Skin of body (tissue), 3 donors: ENCODE measurements at places on chromosomes 5 and 9. TPM values are rescaled to one million over a fixed set of nuclear protein-coding genes. Genes with fewer than 3 reads are reported as not detected.
A peak's percentile ranks its signal among the peaks of the same experiment; 100 is the strongest.

DNA sequence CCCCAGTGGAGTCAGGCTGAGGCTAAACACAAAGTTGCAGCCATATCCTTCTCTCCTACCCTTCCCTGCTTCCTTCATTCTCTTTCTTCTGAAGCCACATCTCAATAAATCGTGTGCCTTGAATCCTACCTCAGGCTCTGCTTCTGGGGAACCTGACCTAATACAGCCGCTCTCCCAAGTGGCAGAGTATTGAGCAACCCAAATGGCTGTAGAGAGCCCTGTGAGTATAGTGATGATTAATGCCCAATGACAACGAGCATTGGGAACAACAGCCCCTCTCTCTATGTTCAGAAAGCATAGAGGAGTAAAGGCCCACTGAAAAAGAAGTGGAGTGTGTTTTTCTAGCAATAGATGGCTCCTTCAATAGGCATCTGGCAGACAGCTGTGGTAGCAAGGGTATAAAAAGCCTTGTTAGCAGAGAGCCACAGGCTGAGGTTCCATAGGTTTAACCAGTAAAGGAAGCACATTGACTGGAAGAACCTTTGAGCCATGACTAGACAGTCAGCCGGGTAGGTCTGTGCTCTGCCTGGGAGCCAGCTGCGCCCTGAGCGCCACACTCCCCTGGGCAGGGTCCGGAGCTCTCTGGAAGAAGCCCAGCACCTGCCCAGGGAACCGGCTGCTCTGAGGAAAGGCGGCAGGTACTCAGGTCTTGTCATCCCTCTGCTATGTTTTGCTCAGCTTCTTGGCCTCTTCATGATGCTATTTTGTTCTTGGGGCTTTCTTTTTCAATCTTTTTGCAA lies 22.6 kb upstream of the HSPA9 start:
- DNase-seq: no peak

- DNase-seq: no peak
These were observed 8.4 kb downstream of the RACK1 start for GRCh38 chr5:181235323-181235688.

GRCh38 chr5:39843767-39844166 lies 419.0 kb upstream of the DAB2 start:
- DNase-seq: no peak

- DNase-seq: no peak
These were observed 103.3 kb upstream of the BOD1 start for GRCh38 chr5:173719731-173720082.

DNA sequence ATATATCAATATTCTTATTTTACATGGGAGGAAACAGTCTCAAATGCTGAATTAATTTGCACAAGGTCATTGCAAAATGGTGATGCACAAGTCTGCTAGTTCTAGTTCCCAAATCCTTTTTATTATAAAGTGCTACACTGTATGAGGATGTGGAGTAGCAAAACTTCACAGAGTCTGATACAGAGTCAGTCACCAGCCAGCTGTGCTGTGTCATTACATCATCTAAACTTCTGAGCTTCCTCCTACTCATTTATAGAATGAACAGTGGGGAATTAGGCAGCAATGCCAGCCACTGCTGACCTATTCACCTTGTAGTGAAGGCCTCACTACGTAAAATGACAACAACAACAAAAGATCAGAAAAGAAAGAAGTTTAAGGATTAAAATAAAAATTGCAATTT lies 357.8 kb downstream of the TMEM167A start:
- DNase-seq: peak; percentile 20

DNA sequence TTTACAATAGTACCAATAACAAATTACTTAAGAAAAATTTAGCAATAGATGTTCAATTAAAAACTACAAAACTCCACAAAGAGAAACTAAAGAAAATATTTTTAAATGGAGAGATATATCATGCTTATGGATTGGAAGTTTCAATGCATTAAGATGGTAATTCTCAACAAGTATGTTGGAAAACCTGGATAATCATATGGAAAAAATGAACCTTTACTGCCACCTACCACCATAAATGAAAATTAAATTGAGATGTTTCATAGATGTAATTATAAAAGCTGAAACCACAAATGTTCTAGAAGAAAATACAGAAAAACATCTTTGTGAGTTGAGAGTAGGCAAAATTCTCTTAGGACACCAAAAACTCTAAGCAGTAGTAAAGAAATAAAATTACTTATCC lies 121.7 kb downstream of the ANKRD18B start:
- no peak for DNase-seq

DNA sequence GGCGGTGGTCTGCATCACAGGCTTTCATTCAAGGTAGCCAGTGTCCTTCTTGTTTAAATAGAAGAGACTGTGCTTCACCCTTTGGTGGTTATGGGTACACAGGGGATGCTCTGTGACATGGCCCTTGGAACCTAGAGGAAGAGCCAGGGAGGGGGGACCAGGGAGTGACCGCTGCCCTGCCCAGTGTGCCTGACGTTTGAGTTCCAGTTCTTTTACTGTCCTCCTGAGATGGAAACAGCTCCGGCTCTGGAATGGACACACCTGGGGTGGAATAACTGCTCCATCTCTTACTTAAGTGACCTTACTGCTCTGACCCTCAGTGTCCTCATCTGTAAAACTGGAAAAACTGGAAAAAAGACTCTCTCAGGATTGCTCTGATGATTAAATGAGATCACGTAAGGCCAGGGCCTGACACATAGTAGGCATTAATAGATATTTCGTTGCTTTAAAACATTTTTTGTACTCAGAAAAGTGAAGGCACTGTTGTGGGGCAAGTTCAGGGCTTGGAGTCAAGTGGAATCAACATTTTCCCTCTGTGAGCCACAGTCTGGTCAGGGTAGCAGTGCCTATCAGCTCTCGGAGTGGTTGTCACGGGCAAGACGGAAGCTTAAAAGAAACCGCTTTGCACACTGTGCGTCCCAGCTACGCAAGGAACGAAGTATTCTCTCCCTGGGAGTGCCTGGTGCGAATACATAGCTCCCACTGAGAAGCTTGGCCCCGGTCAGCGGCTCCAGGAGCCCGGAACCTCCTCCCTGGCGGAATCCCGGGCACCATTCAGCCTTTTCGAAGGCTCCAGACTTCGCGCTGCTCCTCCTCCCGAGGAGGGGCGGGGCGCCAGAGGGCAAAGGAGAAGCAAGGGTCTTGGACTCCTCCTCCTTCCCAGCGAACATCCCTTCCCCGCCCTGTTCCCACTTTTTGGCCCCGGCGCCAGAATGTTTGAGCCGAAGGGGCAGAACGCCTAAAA lies 5.8 kb downstream of the POU4F3 start:
- DNase-seq: no peak

GRCh38 chr5:149644629-149645028 lies 63.3 kb downstream of the ARHGEF37 start:
- DNase-seq: no peak

DNA sequence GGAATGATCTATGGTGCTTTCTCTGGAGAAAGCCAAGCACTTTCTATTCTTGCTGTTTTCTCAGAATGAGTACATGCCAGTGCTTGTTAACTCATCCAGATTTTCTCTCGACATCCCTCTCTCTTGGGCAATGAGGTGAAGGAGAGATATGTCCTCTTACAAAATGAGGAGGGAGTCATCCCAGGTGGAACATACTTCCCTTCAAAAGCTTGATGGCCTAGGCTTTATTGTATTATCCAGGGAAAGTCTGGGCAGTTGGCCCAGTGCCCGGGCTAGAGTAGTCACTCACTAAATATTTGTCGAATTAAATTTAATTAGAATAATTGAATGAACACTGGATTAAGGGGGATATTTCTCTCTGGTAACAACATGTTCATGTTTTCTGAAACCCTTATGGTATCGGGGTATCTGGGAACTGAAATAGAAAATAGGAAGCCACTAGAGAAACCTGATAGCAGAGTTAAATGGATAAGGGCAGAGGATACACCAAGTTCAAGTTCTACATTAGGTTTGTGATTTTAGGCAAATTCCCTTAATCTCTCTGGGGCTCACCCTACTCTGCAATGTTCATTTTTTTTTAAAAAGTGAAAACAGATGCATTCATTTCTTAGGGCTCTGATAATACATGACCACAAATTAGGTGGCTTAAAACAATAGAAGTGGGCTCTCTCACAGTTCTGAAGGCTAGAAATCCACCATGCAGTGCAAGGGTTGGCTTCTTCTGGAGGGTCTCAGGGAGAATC lies 99.6 kb downstream of the LIFR start:
- DNase-seq: no peak

GRCh38 chr5:33905381-33905780 lies 13.6 kb upstream of the ADAMTS12 start:
- DNase-seq: no peak

- DNase-seq: no peak
These were observed 1355.5 kb downstream of the MAT2B start for GRCh38 chr5:164860896-164861295.

- DNase-seq: no peak
These were observed 83.9 kb upstream of the NIPBL start for GRCh38 chr5:36792560-36793180.

DNA sequence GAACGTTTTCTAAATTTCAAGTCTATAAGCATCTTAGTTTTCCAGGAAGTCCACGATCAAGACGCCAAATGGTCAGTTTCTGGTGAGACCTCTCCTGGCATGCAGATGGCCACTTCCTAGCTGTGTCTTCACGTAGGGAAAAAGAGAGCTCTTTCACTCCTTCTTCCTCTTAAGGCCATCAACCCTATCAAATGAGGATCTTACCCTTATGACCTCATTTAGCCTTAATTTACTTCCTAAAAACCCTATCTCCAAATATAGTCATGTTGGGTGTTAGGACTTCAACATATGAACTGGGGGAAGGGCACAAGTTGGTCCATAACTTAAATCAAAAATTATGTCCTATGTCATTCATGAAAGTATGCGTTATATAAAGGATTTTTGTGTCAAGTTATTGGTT lies 229.5 kb downstream of the ARL15 start:
- DNase-seq: no peak

GRCh38 chr5:98635656-98636055 lies 137.8 kb upstream of the RGMB start:
- DNase-seq: no peak

DNA sequence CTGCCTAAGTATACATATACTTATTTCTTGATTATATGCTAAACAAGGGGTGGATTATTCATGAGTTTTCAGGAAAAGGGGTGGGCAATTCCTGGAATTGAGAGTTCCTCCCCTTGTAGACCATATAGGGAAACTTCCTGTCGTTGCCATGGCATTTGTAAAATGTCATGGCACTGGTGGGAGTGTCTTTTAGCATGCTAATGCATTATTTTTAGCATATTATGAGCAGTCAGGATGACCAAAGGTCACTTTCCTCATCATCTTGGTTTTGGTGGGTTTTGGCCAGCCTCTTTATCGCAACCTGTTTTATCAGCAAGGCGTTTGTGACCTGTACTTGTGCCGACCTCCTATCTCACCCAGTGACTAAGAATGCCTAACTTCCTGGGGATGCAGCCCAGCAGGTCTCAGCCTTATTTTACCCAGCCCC lies 80.9 kb downstream of the ALDH7A1 start:
- no peak for DNase-seq

GRCh38 chr5:57072218-57072892 lies 101.5 kb upstream of the GPBP1 start:
- no peak for DNase-seq

GRCh38 chr9:134597041-134597913 lies 44.3 kb upstream of the COL5A1 start:
- DNase-seq: no peak

GRCh38 chr9:37324261-37324683 lies 98.2 kb upstream of the GRHPR start:
- peak; percentile 16 for DNase-seq

DNA sequence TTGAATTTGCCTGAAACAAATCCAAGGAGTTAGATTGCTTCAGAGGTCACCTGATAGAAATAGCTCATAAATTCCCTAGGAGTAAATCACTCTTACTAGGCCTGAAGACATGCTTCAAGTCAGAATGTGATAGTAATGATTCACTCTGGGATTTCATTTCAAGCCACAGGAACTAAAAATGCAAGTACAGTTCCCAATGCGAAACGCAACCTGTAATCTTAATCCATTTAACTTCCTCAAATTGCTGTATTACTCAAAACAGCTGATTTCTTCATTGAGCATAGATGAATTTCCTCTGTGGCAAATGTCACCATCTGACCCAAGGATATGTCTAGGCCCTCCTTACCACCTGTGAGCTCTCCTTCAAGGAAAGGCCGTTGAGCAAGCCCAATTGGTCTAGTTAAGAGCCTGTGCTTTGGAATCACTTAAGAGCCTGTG lies 32.1 kb upstream of the IL6ST start:
- DNase-seq: no peak

- DNase-seq: no peak
These were observed 46.6 kb downstream of the TMEM252 start for GRCh38 chr9:68493958-68494577.

DNA sequence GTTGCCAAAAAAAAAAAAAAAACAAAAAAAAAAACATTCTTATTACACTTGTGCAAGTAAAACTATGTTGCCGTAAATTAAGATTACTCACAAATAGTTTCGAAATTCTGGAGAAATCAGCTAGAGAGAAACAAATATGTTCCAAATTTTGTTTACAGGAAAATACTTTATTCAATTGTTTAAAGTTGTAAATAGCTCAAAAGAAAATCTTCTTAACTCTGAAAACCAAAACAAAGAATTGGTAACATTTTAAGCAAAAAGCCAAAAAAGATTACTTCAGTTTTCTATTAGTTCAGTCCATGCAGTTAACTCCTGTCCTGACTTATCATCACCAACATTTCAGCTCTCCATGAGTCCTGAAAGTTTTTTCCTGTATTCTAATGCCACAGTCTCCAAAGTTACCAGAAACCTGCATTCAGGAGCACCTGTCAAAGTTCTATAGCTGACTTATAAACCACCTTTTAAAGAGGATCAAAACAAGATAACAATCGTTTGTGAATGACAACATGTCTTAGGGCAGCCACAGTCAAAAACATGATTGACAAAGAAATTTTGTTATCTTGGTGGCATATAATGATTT lies 194.1 kb downstream of the RANBP17 start:
- DNase-seq: no peak

The SPINK6 gene
- not detected for total RNA-seq

The ZNF608 gene
- 41.0 TPM for total RNA-seq

The CDH9 gene
- not detected for total RNA-seq

The PLAC8L1 gene
- total RNA-seq: not detected

The TMC1 gene
- 0.69 TPM for total RNA-seq

The MSX2 gene
- 10.9 TPM for total RNA-seq

The FOXD1 gene
- 1.4 TPM for total RNA-seq

The HMMR gene
- 12.2 TPM for total RNA-seq

The ALDH1A1 gene
- 19.2 TPM for total RNA-seq

The MAMDC4 gene
- total RNA-seq: 2.5 TPM

The FOXD4 gene
- total RNA-seq: 0.10 TPM

The TOPORS gene
- total RNA-seq: 29.6 TPM
